AG04449 (cell line): ENCODE measurements at places on chromosomes 13 and 19.

- DNase-seq: no peak
Measured at GRCh38 chr19:51531349-51532315, at the start of gene SIGLEC6. Gene SIGLEC6 (minus strand): TSS chr19:51531670. CDS start chr19:51531648, 22 bp downstream.

GRCh38 chr13:18953139-18953930 is 228.3 kb downstream of the TUBA3C start:
- DNase-seq: no peak

- DNase-seq: no peak
Measured at GRCh38 chr13:46374710-46375109, 12.3 kb downstream of the RUBCNL start.

- DNase-seq: no peak
Measured at GRCh38 chr19:11480715-11481533, at the start of gene ELAVL3. Gene ELAVL3 (minus strand): TSS chr19:11481046. CDS start chr19:11480608, 438 bp downstream.

DNA sequence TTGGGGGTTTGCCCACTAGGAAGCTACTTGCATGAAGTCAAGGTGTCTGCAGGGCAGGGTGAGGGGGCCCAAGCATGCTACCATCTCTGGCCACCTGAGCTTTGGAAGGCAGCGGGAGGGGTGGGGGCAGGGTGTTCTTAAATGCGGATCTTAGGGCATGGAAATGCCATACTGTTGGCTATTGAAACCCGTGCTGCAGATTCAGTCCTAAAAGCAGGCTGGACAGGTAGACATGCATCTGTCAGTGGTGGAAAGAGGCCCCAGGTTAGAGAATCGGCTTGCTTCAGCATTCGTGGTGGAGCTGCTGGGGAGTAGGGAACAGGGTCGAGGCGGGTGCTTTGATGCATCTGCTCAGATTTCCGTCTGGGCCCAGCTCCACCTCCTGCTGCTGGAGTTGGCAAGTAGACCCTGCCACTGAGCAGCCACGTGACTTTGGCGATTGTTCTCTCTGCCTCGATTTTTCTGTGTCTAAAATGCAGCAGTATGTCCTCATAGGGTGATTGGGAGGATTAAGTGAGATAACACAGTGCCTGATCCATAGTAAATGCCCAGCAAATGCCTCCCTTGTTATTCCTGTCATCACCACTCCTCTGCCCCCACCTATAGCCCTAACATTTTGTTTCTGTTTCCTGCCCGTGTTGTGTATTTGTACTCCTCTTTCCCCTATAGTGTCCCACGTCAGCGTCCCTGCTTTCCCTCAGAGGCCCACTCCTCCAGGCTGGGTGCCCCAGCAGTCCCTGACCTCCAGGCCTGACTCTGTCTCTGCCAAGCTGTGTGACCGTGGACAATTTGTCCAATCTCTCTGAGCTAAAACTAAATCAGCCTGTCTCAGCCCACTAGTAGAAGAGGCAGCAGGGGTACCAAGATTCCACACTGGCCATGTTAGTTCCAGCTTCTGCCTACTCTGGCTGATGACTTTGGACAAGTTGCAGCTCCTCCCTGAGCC is 5.8 kb downstream of the PPP1R37 start:
- no peak for DNase-seq
